ENCODE measurements at places on chromosomes 11 and 22. TPM values are rescaled to one million over a fixed set of nuclear protein-coding genes. Genes with fewer than 3 reads are reported as not detected.

Gene RFPL1
- not detected for total RNA-seq

Gene PDE2A
- total RNA-seq: 78.4 TPM

Gene IFTAP
- 29.9 TPM for total RNA-seq

Gene OVOL1
- total RNA-seq: not detected

Gene INSC
- 0.18 TPM for total RNA-seq

Gene NFAM1
- not detected for total RNA-seq

Gene DNHD1
- 5.1 TPM for total RNA-seq

Gene EHF
- not detected for total RNA-seq

Gene HTR3B
- total RNA-seq: not detected

Gene LMO1
- total RNA-seq: not detected

Gene DDX10
- total RNA-seq: 20.0 TPM

Gene GSTP1
- 1,195 TPM for total RNA-seq

Gene GAL
- 2.8 TPM for total RNA-seq

Gene SPON1
- total RNA-seq: 0.47 TPM

Data from glomerular endothelial cell (primary cell).